GDM1 (cell line): ENCODE measurements at places on chromosomes 16 and 17.

DNA sequence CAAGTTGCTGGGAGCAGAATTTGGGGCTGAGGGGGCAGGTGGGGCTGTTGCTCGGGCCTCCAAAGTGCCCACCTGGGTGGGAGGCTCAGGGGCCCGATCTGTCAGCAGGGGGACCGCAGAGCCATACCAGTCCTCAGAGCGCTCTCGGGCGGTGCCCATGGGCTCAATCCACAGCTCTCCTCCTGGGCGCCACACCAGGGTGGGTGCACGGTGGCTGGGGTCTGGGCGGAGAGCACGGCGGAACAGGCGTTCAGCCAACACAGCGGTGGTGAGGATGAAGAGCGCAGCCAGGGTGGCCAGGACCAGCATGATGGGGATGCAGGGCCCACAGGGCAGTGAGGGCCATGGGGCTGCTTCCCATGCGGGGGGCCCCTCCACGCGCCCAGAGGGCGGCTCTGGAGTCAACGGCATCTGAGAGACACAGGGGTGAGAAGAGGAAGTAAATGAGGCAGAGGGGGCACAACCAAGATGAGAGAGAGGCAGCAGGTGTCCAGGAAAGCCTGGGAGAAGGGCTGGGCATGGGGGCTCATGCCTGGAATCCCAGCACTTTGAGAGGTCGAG lies 1.2 kb downstream of the C16orf54 start:
- no peak for DNase-seq

- DNase-seq: no peak
Observed at GRCh38 chr17:41939693-41940090, 9.3 kb downstream of the ODAD4 start.

DNA sequence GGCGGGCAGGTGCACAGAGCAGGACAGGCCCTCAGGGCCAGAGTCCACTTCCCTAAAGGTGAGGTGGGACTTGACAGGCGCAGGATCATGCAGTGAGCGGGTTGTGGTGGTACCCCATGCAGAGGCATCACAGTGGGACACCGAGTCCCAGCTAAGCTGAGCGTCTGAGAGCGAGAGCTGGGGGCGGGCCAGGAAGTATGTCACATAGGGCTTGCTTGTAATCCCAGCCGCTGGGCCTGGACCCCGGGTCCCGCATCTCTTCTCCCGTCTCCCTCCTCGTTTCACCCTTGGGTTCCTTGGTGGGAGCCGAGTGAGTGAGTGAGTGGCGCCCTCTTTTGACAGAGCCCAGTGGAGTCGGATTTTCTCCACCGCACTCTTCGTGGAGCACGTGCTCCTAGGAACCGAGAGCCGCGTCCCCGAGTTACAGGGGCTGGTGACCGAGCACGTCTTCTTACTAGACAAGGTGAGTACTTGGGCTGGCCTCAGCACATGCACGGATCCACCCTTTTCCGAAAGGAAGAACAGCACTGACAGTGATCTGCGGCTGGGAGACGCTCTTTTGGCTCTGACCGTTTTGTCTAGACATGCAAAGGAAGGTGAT lies 50.8 kb upstream of the ENDOV start:
- DNase-seq: no peak

GRCh38 chr16:73547552-73548403 lies 499.9 kb upstream of the ZFHX3 start:
- DNase-seq: no peak
